Osteoblast (primary cell): ENCODE measurements at places on chromosomes 3 and 15. TPM values are rescaled to one million over a fixed set of nuclear protein-coding genes. Genes with fewer than 3 reads are reported as not detected.

- H3K27me3 ChIP-seq = no peaks in the 10 kb centered on the region
- peaks cover 20% of the 10 kb centered on the region for H3K4me1 ChIP-seq
Measured at GRCh38 chr3:188323067-188323842, 169.3 kb downstream of the LPP start.

GRCh38 chr3:136135039-136135802 lies 60.9 kb downstream of the MSL2 start:
- DNase-seq = peak; percentile 10
- H3K36me3 ChIP-seq = no peaks in the 10 kb centered on the region
- H3K27ac ChIP-seq = no peak overlapping the region
- H3K27me3 ChIP-seq = no peaks in the 10 kb centered on the region
- H3K4me1 ChIP-seq = no peaks in the 10 kb centered on the region
- H3K4me3 ChIP-seq = no peak overlapping the region

- H3K27me3 ChIP-seq = no peaks in the 10 kb centered on the region
- peaks cover 39% of the 10 kb centered on the region for H3K36me3 ChIP-seq
- peak overlapping the region; percentile 51 for H3K27ac ChIP-seq
- no peak overlapping the region for H3K4me3 ChIP-seq
- no peak for DNase-seq
Measured at GRCh38 chr3:149152420-149152819, 23.0 kb downstream of the HPS3 start.

ARPP19 gene
- total RNA-seq = 104 and 114 TPM in 2 replicates

CLRN1 gene
- total RNA-seq = not detected in 2 replicates

RBP2 gene
- not detected in 2 replicates for total RNA-seq

KLHL6 gene
- total RNA-seq = under 0.01 TPM in 1 of 2 replicates, not detected in the other
